CD4-positive, alpha-beta T cell (primary cell): ENCODE measurements at places on chromosomes 11 and 22.
A peak's percentile ranks its signal among the peaks of the same experiment; 100 is the strongest.

GRCh38 chr11:33832676-33833075 is 58.4 kb upstream of the FBXO3 start:
- DNase-seq = no peak

DNA sequence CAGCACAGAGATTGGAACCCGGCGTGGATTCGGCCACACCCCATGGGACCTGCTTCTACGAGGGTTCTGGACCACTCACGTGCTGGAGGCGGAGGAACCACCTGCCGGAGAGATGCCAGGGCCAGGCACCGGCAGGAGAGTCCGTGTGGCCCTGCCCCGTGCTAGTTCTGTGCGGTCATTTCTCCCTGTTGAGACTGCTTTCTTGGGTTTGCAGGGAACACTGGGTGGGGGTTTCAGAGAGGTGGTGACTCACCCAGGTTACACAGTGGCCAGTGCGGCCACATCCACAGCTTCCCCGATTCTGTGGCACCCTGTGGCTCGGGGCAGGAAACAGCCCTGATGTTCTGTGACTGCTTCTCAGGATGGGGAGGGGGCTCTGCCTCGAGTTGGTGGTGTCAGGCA is 3.6 kb upstream of the PHLDA2 start:
- DNase-seq = no peak

GRCh38 chr11:76455331-76455730 is 10.5 kb downstream of the EMSY start:
- DNase-seq = no peak

DNA sequence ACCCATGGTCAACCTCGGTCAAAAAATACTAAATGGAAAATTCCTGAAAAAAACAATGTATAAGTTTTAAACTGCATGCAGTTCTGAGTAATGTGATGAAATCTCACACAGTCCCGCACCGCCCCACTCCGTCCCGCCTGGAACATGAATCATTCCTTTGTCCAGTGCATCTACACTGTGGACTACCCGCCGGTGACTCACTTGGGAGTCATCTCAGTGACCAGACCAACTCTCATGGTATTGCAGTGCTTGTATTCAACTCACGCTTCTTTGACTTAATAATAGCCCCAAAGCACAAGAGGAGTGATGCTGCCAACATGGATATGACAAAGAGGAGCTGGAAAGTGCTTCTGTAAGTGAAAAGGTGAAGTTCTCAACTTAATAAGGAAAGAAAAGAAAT is 48.8 kb downstream of the ARHGAP32 start:
- no peak for DNase-seq

DNA sequence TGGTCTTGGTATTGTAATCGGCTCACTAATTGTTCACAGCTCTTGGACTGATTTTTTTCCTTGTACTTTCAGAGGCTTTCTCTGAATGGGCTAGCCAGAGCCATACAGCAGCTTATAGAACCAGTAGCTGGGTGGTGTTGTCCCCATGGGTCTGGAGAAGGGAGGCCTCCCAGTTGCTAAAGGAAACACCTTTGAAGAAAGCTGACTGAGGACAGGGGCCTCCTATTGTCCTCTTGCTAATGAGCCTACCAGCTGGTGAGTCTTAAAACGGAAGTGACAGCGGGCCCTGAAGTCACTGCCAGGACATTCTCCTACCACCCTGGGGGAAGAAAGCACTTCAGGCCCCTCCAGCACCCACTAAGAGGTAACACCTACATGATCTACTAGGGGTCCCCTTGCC is 9.9 kb downstream of the FADS3 start:
- no peak for DNase-seq

GRCh38 chr22:44331881-44332714 is 19.3 kb upstream of the SHISAL1 start:
- DNase-seq = no peak

DNA sequence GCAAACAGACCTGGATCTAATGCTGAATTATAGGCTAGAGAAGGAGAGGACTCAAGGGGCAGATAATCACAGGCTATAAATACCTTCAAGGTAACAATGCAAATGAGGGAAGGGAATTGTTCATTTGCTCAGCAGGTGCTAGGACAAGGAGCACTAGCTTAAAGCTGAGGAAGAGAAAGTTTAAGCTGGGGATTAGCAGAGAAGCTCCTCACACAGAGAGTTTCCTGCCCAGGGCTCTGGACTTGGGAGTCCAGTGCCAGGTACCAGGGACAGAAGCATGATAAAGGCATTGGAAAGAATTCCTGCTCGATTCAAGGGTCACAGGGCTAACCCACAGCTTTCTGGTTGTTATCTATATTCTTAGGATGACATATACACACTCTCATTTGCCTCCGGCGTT is 509.9 kb downstream of the NTM start:
- DNase-seq = no peak

DNA sequence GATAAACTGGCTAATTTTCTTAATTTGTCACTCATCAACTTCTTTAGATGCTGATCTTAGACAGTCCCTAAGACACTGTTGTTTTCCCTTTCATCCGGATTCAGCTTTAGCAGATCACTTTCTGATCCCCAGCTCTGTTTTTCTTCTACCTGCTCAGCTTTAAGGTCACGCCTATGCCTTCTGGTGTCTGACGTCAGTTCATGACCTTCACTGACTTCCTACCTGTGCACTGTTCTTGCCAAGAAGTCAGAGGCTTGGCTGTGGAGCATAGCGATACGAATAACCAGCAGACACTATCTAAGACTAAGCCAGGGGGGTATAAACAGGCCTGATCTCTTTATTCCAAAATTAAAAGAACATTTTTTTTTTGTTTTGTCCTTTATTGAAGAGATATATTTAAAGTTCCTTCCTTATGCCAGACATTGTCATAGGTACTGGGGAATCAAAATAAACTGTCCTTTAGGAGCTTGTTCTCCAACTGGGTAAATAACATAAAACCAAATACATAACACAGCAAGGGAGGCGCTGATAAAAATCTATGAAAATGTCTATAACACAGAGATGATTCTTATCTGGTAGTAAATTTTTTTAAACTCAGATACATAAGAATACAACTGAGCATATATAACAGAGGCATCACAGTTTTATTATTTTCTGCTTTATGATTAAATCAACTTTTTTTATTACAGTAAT is 352.2 kb upstream of the CTSC start:
- peak; percentile 2 for DNase-seq

DNA sequence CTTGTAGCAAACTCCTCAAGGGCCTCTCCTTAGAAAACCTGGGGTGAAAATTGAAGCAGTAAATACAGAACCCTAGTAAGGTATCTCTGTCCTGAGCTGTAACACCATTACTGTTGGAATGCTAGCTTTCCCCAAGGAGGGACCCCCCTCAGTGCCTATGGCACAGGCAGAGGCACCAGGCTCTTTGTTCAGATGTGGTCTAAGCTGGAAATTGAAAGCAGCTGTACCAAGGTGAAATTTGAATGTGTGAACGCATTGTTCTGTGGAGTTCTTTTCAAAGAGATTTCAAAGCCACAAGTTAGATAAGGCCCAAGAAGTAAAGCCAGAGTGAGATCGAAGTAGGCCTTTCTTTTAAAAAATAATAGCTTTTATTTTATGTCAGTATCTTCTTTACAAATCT is 71.9 kb upstream of the HORMAD2 start:
- no peak for DNase-seq

DNA sequence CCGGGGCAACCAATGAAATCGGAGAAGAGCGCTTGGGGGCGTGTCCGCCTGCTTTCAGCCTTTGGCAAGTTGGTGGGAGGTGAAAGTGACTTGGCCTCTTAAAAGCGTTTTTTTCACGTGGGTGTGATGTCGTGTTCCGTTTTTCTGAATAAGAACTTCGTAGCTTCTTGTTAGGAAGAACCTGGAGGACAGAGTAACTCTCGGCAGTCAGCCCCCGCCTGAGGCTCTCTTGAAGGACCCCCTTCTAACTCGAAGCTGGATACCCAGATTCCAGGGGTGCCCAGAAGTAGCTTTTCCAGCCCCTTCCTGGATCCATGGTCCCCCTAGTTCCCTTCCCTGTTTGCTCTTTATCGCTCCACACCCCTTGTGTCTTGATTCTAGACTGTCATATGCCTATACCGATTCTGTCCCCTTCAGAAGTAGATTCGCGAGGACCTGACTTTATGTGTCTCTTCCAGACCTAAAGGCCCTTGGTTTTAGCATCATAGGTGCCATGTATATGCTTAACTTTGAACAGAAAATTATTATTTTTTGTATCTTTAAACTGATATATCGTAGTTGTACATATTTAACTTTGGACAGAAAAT is 915 bp upstream of the OSBP start:
- DNase-seq = no peak

DNA sequence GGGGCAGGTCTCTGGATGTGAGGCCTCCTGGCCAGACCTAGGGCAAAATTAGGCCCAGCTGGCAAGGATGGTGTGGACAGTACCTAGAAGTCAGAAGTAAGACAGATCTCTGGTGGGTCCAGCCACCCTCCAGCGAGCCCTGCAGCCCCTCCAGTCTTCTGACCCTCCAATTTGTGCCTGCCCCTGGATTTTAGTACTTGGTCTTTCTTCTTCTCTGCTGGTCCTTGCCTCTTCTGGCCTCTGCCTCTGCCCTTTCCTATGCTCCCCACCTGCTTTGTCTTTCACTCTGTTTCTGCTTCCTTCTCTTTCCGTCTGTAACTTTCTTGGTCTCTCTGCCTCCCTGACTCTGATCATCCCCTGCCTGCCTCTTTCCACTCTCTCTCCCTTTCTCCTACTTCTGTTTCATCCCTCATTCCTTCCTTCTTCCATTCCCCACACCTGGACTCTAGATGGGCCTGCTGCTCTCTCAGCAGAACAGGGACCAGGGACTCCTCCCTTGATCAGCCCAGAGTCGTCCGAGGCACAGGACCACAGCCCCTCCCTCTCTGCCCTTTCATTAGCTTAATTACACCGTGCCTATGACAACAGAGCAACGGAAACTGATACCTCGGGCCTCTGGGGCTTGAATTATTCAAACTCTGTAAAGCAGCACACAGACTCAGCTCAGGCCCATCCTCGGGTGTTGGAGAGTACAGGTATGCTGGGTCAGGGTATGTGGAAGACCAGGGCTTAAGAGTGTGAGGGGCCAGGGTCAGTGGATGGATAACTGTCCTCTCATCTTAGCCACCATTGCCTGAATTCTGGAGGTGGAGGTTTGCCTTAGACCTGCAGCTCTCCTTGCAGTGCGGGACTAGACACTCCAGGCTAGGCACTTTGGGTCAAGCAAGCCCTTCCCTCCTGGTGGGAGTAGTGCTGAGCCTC is at the start of gene CHRNA10:
Gene CHRNA10, minus strand, starts transcription at position 51 of the 921 bp plus-strand sequence. CDS start 72 bp downstream, outside the sequence.
- DNase-seq = no peak

- DNase-seq = no peak
Observed at GRCh38 chr11:111406589-111406988, 27.5 kb upstream of the POU2AF1 start.

DNA sequence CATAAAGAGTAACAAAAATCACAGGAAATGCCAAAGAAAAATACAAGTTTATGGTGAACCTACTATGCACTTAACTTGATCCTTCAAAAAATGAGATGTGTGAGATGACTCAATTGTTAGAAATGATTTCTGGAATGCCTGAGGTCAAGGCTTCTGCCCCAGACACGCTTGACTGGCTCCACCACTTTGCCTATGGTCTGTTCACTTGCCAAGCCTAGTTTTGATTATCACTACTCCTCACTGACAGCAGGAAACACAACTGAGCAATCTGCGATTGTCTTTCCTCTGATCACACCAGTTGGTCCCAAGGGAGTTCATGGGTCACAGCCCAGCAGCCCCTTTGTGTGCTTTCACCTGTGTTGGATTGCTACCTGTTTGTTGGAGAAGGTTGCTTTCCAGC is 20.6 kb upstream of the PRDM10 start:
- no peak for DNase-seq

DNA sequence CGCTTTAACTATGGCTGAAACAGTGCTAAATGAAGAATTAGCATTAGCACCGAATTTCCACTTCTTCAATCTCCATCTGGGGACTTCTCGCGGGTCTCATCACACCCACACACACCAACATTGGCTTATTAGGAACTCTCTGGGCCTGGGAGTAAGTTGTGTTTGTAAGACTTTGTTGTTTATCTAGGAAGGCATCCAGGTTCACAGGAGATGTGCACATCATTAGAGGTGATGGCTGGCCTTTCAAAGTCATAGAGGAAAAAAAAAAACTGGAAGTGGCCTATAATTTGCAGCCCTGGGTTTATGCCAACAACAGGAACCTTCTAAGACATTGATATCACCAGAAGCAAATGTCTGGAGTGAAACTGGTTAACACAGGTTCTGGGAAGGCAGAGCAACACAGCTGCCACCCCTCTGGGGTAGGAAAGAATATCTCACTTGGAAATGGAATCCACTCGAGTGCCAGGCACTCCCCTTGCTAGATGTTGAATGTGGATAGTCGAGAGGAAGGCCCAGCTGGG is 84.5 kb downstream of the TRAF6 start:
- no peak for DNase-seq

DNA sequence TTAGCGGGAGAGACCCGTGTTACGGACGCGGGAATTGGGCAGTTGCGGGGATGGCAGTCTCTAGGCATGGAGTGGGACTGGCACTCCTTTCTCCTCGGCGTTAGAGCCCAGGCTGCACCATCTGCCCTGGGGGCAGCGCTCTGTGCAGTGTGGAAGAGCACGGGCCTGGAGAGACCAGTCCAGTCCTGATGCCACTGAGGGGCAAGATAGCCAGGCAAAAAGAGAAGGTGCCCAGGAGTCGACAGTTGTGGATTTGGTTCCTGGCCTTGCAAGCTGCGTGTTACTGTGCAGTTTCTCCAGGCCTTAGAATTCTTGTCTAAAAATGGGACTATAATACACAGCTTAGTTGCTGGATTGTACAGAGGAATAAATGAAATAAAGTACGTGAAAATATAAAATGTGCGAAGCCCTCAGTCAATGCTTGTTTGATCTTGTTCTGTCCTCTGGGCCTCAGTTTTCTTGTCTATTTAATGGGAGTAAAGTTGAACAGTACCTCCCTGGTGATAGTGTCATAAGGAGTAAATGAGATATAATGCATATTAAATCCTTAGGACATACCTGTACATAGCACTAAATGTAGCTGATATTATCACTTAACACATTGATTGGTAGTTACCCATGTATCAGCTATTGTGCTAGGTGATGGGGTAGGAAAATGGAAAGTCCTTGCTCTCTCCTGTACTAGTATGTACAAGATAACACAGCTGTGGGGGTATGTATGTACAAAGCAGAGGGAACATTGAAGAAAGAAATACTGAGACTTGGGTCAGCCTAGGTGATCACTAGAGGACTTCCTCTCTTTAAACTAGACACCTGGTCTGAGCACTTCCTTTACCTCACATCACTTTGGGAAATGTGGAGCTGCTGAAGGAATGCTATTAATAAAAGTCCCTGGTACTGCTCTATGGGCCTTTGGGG is 1.2 kb downstream of the ATXN10 start:
- DNase-seq = no peak

GRCh38 chr11:14148653-14149273 is 186.2 kb downstream of the SPON1 start:
- no peak for DNase-seq

DNA sequence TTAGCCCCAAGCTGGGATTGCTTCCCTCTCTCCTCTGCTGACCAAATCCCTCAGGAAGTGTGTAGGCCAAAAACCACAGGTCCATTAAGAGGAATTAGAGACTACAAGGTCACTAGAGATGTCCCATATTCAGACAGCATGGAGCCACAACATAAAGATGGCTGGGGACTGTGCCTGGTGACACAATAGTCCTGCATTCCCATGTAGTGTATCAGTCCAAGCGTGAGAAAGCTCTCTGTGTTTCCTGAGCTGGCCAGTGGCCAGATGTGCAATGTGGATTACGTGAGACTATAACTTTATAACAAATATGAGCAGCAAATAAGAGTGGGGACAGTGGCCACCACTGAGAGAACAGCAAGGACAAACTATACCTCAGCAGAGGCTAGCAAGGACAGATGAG is 7.6 kb upstream of the MS4A10 start:
- DNase-seq = no peak

- DNase-seq = peak; percentile 84
Observed at GRCh38 chr11:66022401-66023185, 3.7 kb downstream of the CATSPER1 start.

- DNase-seq = no peak
Observed at GRCh38 chr11:129281471-129282415, 89.6 kb upstream of the ARHGAP32 start.
